ENCODE measurements at places on chromosomes 3 and 15.

GRCh38 chr3:46922871-46923558, 45.5 kb downstream of the PTH1R start:
- no peak for DNase-seq

- DNase-seq = peak; percentile 5
Observed at GRCh38 chr3:54830658-54831057, 97.2 kb downstream of the LRTM1 start.

DNA sequence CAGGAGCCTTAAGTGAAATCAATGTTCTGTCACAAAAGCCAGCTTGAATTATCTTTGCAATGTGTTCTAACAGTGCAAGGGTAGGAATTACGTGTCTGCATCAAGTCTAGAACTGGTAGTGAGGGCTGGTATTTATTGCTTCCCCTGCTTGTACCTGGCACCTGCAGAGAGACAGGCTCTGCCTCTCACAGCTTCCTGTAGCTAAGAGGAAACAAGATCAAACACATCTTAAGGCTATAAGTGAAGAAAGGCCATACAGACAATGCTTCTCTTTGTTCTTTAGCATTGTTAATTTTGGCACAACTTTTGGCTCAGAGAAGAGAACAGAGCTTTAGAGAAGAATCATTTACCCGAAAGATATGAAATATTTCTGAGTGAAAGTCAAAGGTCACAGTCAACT, 479.9 kb downstream of the GRM7 start:
- DNase-seq = no peak

GRCh38 chr3:158809642-158810041, 7.8 kb downstream of the MFSD1 start:
- DNase-seq = peak; percentile 79
